OCI-LY7 (cell line): ENCODE measurements at places on chromosomes 11 and 22. TPM values are rescaled to one million over a fixed set of nuclear protein-coding genes. Genes with fewer than 3 reads are reported as not detected.

GRCh38 chr11:33868647-33869461 lies 23.0 kb downstream of the LMO2 start:
- DNase-seq = no peak

Gene GSC2
- total RNA-seq = not detected in 2 replicates

DNA sequence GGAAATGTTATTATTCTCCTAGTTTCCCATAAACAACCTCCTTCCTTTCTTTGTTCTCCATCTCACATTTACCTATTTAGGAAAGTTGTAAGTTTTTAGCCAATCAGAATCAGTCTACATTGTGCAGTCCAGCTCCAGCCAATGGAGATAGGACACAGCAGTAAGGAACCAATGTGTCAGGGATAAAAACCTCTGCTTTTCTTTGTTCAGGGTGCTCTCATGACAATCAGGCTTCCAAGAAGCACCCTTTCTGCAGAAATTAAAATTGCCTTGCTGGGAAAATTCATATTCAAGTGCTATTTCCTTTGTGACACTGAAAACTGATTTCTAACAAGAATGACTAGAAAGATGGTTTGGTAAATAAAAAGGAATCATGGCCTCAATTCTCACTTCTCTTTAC lies 14.6 kb downstream of the SCGB2A1 start:
- no peak for DNase-seq

DNA sequence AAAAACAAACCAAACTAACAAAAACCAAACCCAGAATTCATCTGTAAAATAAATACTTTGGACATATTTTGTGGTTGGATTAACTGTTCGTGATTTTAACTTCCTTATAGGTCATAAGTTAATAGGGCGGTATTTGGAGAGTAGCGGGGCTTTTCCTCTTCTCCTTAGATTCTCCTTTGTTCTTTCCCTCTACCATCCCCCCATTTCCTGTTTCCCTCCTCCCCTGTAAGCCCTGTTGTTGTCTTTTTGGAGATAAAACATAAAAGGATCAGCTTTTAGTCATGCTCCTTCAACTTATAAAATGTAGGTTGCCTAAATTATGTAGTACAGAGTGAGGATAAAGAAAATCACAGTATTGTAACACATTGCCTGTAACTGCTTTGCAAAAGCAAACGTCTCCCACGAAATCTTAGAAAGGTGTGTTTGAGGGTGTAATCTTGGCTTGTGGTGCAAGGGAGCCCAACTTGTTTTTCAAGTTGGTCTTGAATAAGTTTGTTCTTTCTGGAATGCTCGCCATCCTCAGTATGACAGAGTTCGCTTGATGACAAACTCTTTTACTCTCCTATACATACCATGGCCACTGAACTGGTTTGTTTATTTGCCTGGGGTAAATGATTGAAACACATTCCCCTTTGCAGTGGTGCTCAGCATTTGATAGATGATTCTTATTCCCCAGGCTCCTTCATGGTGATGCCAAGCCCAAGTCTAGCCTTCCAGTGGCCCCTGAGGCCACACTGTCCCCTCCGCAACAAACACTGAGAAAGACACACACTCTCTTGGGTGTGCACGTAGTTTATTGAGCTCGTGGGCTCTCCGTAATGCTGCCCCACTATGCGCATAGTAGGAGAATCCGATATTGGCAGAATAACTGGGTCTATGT lies 49.4 kb downstream of the TEAD1 start:
- DNase-seq = no peak

Gene NRIP3
- total RNA-seq = not detected in 2 replicates
